HFFc6 (cell line): ENCODE measurements at places on chromosomes 7 and 10.

DNA sequence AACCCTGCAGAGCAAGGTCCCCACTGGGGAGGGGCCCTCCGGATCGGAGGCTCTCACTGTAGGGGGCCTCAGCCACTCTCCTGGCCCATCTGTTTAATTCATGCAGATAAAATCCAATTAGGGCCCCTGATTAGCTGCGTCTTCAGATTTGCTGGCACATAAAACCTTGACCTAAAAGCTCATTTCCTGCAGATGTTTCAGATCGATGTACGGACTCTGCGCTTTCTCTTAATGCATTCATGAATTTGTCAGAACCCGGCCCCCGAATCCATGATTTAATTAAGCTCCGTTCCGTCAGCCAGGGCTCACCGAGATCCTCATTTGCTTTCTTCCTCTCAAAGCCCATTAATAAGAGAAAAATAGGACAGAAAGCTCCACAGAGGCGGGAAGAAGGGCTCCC lies 40.0 kb upstream of the FOXL3 start:
- no peak for DNase-seq

GRCh38 chr7:135285547-135286233 lies 52.1 kb downstream of the STRA8 start:
- no peak for DNase-seq

DNA sequence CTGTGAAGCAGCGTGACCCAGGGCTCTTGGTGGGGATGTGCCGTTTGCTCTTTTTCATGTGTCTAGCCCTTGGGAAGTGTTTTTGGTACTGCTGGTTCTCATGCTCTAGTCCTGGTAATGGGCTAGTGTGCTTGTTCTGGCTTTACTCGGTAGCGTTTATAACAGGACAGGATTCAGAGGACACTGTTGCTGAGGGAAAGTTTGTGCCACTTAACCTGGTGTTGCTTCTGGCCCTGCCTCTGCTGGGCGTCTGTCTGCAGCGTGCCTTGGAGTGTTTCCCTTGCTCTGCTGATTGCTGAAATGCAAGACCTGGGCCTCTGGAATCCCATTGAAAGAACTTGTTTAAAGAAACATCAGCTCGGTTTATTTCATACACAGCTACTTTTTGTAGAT lies 35.0 kb downstream of the INPP5A start:
- DNase-seq: no peak

- DNase-seq: no peak
These were observed 62.1 kb upstream of the PRKAR2B start for GRCh38 chr7:106982415-106982814.

DNA sequence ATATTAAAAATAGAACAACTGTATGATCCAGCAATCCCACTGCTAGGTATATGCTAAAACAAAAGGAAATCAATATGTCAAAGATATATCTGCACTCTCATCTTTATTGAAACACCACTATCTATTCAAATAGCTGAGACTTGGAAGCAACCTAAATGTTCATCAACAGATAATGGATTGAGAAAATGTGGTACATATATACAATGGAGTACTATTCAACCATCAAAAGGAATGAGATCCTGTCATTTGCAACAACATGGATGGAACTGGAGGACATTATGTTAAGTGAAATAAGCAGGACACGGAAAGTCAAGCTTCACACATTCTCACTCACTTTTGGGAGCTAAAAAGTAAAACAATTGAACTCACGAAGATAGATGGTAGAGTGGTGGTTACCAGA lies 610.1 kb upstream of the SEMA3D start:
- no peak for DNase-seq

DNA sequence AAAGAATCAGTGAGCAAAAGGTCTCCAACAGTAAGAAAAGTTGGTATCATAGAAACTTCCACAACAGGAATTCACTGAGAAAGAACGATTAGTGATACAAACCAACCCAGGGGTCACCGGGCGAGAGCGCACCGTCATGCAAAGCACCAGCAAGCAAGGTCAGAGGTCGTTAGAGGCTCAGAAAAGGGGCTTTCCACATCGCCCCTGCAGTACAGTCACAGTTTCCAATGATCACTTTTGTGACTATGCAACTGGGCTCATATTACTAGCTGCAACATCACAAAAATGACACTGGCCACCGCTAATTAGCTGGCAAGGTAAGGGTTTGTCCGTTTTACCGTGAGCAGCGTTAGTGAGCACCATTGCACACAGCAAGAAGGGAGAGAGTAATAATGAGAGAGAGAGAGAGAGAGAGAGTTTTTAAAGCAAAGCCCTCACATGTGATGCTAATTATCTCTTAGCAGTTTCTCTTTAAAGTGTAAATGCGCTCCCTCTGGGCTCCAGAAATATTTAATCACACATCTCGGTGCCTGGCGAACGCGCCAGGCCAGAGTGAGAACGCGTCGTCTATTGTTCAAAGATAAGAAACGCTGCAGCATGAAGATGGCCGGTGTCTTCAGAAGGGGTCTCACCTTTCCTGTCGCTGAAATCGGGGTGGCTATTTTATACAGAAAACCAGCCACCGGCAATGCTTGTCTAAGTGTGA lies 237.5 kb downstream of the DNAJB6 start:
- DNase-seq: no peak

GRCh38 chr7:158508802-158509385 lies 78.7 kb downstream of the PTPRN2 start:
- no peak for DNase-seq

GRCh38 chr10:24463611-24464426 lies 254.9 kb downstream of the KIAA1217 start:
- peak; percentile 95 for DNase-seq

DNA sequence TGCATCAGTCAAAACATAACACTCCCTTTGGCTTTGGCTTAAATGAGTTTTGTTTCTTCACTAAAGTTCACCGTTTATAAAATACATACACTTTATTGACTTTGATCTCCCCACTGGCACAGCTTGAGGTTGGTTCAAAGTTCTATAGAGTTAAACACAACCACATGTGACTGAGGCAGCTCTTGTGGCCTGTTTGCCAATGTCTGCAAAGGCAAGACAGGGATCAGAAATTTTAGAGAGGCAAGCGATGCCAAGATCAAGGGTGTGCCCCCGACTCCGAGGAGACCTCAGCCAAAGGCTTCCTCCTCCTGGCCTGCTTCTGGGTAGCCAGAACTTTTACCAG lies 129.8 kb upstream of the JCAD start:
- no peak for DNase-seq

GRCh38 chr10:51683031-51683691 lies 16.2 kb downstream of the CSTF2T start:
- DNase-seq: peak; percentile 29

DNA sequence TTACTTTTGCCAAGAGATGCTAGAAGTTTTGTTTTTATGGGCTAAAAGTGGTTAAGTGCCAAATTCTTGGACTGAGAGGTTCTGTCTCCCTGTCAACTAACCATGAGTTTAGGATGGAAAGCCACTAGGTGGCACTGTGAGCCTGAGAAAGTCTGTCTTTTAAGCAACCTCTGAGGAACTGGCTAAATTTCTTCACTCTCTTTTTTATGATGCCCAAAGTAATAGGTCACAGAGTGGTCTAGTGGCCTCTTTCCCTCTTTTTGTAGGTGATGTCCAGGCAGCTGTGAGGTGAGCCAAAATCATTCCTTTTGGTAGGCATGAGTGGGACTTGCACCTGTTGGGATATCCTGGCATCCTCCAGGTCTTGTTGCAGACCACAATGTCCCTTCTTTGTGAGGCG lies 56.8 kb downstream of the SND1 start:
- peak; percentile 85 for DNase-seq

DNA sequence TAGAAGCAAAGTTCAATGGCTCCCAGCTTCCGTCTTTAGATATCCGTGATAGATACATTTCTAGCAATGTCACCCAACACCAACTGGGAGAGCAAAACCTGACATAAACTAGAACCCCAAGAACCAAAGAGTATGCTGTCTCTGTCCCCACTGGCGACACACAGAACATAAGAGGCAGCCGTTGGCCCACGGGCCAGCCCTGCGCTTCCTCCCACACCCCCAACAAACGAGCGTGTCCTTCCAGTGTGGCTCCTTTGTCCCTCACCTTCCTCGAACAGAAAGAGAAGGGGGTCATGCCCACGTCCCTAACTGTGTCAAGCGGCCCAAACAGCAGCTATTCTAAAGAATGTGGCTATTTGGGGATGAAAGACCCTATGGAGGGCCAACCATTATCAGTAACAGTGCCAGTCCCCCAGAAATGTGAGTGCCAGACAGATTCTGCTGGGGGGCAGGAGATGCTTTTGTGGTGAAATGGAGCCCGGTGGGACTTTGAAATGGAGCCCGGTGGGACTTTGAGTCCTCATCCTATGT lies 171.9 kb downstream of the USP6NL start:
- no peak for DNase-seq

GRCh38 chr7:151498495-151498894 lies 21.2 kb downstream of the RHEB start:
- DNase-seq: no peak

- DNase-seq: no peak
These were observed 23.1 kb upstream of the SRGN start for GRCh38 chr10:69064762-69065328.

DNA sequence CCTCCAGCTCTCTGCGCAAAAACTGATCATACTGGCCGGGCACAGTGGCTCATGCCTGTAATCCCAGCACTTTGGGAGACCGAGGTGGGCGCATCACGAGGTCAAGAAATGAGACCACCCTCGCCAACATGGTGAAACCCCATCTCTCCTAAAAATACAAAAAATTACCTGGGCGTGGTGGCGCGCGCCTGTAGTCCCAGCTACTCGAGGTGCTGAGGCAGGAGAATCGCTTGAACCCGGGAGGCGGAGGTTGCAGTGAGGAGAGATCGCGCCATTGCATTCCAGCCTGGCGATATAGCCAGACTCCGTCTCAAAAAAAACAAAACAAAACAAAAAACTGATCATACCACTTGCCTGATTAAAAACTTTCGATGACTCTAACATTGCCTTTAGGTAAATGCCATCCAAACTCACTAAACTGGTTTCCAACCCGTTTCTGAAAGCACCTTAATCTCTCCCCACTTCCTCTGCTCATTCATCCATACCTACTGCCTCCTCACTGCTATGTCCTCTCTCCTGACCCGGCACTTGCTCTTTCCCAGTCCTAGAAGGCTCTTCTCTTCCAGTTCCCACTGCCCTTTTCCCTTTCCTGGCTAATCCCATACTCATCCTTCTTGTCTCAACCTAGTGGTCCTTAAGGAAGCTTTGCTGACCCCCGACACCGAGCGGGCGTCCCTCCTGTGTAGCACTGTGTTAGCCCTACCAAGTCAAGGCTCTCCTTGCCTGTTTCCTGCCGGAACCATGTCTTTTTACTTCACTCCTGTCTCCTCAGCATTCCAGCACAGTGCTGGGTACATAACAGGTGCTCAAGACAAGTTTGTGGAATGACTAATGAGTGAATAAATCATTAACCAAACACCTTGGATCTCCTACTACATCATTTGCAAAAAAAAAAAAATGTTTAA lies 686 bp upstream of the MIOS start:
- no peak for DNase-seq

DNA sequence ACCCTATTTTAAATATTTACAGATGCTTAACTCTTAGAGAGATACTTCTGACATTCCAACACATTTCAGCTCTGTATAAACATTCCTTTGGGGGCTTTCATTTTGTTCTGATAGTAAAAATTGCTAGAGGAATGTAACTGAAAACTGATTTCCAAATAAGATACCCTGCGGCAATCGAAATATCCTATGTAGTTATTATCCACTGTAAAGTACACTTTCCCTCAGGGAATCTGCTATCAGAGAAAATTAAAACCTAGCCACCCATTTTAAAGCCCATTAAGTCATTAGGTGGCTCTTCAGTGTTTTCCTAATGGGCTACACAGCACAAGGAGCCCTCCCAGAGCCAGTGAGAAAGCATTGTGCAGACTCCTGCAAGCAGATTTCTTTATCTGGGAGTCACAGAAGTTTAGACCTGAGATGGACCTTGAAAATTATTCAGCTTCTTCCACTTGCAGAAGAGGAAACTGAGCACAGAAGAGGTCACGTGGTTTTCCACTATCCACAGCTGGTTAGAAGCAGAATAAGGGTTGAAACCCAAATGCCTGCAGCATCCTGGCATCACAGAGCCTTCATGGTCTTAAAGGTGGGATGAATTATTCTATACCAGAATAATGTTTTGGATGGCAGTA lies 12.6 kb upstream of the CPVL start:
- no peak for DNase-seq

GRCh38 chr10:8543361-8544056 lies 489.0 kb downstream of the GATA3 start:
- DNase-seq: no peak

GRCh38 chr7:5694221-5694754 lies 87.2 kb downstream of the RNF216 start:
- peak; percentile 92 for DNase-seq

- no peak for DNase-seq
These were observed 214.2 kb upstream of the GHITM start for GRCh38 chr10:83925133-83925532.

DNA sequence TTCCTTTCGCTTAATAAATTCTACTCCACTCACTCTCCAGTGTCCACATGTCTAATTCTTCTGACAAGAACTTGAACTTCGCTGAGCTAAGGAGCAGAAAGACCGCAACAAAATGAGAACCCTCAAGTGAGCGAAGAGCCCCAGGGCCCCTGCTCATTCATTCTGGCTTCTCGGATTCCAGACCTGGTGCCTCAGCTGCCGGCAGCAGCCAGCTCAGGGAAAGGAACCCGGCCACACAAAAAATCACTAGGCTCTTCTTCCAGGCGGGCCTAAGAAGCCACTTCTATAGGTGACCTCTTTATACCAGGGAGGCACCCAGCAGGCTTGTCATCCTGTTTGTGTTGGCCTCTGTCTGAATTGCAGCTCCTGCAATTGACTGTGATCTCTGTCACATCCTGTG lies 33.3 kb downstream of the OTUD1 start:
- DNase-seq: no peak

GRCh38 chr7:154644366-154644765 lies 358.6 kb downstream of the PAXIP1 start:
- no peak for DNase-seq

- no peak for DNase-seq
These were observed 61.1 kb downstream of the CXCL12 start for GRCh38 chr10:44323838-44324237.

- DNase-seq: no peak
These were observed 15.1 kb upstream of the CROT start for GRCh38 chr7:87330316-87330715.

DNA sequence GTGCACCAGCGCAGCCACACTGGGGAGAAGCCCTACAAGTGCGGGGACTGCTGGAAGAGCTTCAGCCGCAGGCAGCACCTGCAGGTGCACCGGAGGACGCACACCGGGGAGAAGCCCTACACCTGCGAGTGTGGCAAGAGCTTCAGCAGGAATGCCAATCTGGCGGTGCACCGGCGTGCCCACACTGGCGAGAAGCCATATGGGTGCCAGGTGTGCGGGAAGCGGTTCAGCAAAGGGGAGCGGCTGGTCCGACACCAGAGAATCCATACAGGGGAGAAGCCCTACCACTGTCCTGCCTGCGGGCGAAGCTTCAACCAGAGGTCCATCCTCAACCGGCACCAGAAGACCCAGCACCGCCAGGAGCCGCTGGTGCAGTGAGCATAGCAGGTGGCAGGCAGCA lies 12.9 kb downstream of the ZSCAN25 start:
- no peak for DNase-seq

- DNase-seq: no peak
These were observed 121.2 kb downstream of the ZMIZ1 start for GRCh38 chr10:79189853-79190435.

GRCh38 chr7:41385996-41386395 lies 316.9 kb downstream of the INHBA start:
- no peak for DNase-seq

GRCh38 chr10:5479481-5480161 lies 19.7 kb downstream of the CALML5 start:
- DNase-seq: no peak

- DNase-seq: no peak
These were observed 14.2 kb downstream of the EBF3 start for GRCh38 chr10:129949891-129950291.

GRCh38 chr7:108227366-108227765 lies 97.2 kb upstream of the LAMB4 start:
- DNase-seq: no peak
